ENCODE measurements at places on chromosomes 16 and 17.

DNA sequence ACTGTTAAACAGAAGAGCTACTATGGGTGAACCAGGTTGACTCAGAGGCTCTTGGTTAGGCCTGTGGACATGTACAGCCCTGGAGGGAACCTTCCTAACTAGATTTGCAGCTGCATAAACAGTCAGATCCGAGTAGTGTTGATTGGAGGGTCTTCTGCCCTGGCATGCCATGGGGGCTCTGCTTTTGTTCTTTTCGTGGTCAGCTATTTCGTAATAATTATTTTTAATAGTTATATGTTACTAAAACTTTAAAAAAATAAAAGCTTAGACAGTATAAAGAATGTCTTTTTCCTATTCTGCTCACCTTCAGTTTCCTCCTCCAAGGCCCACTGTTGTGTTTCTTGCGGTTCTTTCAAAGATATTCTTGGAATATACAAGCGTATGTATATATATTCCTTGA, 67.4 kb upstream of the CLEC18A start:
- DNase-seq: no peak

- DNase-seq: no peak
Measured at GRCh38 chr17:74201250-74201649, 2.2 kb upstream of the RPL38 start.

GRCh38 chr16:55003916-55004315, 73.3 kb downstream of the IRX5 start:
- peak; percentile 17 for DNase-seq

- DNase-seq: no peak
Measured at GRCh38 chr17:82582213-82582612, 62.7 kb downstream of the FOXK2 start.

DNA sequence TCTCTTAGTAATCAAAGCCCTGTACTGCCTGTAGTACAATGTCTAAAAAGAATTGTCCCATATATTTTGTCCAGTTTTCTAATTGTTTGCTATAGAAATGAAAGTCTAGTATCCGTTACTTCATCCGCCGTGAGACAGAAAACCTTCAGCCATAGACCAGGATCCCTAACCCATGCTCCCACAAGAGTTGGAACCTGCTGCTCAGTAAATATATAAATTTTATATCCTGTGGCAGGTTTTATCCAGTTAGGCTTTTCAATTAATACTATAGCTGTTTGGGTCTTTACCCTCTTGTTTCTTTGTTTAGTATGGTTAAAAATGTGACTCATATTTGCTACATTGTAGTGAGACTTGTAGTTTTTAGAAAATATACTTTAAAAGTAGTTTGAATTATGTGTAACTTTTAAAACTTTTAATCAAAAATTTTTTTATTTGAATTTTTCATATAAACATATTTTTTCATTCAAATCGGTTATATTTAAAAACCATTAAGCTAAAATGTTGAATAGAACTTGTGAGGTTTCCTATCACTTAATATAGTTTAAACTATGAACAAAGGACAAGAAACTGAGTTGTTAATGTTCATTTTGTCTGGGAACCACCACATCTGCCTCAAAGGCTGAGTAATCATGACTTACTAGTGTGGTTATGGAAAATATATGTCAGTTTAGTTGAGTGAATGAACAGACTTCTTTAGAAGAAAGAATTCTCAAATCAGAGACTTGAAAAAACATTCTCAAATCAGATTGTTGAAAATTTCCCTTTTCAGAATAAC, 54.8 kb downstream of the VMP1 start:
- no peak for DNase-seq

DNA sequence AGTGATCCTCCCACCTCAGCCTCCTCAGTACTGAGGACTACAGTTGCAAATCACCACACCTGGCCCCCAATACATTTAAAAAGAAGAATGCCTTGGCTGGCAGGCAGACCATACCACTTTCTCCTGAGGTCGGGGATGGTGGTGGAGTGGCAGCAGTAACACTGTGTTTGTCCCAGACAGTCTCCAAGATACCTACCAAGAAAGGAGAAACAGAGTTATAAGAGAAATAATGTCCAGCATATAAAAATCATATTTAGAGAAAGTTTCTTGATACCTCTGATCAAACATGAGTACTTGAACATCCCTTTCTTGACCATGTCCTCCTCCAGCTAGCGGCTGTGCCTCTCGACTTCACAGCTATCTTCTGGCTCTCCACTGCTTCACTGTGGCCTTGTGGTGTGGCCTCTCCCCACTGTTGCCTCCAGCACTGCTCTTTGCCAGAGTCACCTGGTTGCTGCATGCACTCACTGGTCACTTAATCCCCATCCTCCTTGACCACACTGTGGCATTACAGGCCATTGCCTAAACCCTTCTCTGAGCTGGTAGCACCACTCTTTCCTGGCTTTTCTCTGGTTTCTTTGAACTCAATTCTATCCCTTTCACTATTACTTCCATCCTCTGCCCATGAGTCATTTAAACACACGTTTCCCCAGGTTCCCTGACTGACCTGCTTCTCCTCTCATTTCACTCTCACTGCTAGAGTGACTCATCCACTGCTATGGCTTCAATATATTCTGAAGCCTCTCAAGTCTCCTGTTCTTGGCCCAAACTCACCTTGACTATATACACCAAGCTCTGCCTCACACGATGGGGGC, 45.2 kb downstream of the XPO6 start:
- no peak for DNase-seq

- DNase-seq: no peak
Measured at GRCh38 chr16:30559690-30560089, 1.5 kb upstream of the ZNF764 start.

DNA sequence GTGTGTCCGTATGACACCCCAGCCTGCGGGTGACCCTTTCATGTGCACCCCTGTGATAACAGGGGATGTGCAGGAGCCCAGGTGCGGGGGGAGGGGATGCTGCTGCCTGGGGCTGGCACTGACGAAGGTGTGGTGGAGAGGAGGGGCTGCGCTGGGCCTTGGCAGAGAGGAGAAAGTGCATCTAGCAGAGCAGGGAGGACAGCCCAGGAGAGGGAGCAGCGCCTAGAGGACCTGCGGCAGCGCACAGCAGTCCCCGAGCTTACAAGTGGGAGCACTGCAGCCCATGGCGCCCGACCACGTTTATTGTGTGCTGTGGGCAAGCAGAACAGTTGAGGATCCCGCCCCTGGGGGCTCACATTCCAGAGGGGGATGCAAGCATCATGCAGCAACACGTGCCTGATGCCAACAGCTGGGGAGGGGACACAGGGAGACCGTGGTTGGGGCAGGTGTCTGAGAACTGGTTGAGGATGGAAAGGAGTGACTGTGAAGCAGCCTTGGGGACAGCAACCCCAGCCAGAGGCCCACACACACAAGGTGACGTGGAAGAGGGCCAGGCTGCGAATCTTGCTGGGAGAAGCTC, 10.9 kb upstream of the SLC7A5 start:
- DNase-seq: no peak

GRCh38 chr17:66767154-66767933, 67.6 kb upstream of the CACNG5 start:
- no peak for DNase-seq

- no peak for DNase-seq
Measured at GRCh38 chr17:64457156-64457555, 8.2 kb downstream of the MILR1 start.

DNA sequence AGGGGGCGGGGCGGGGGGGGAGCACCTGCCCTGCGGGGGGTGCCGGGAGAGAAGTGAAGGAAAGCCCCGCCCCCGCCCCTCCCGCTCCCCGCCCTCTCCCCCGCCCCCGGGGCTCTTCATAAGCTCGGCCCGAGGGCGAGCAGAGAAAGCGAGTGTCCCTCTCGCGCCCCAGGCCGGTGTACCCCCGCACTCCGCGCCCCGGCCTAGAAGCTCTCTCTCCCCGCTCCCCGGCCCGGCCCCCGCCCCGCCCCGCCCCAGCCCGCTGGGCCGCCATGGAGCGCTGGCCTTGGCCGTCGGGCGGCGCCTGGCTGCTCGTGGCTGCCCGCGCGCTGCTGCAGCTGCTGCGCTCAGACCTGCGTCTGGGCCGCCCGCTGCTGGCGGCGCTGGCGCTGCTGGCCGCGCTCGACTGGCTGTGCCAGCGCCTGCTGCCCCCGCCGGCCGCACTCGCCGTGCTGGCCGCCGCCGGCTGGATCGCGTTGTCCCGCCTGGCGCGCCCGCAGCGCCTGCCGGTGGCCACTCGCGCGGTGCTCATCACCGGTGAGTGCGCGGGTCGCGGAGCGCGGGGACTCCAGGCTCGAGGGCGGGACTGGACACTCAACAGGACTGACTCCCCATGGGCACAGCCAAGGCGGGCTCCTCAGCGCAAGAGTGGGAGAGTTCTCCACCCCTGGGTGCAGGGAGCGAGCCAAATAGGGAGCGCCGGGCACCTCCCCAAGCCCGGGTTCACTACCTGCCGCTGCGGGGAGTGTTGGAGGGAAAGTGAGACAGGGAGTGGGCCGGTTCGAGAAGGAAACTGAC, at the start of gene HSD11B2:
Gene HSD11B2, plus strand, starts transcription at position 145 of the 798 bp plus-strand sequence. Its CDS starts 128 bp downstream, at position 273.
- peak; percentile 45 for DNase-seq

GRCh38 chr17:64126918-64127317, 3.0 kb downstream of the ERN1 start:
- no peak for DNase-seq
